ENCODE measurements at places on chromosomes 1 and 21.

- DNase-seq = no peak
Observed at GRCh38 chr1:150559656-150560010, 10.4 kb downstream of the ADAMTSL4 start.

GRCh38 chr1:170800812-170801211 is 134.5 kb upstream of the MROH9 start:
- DNase-seq = no peak

- no peak for DNase-seq
Observed at GRCh38 chr1:241775021-241775420, 73.0 kb upstream of the EXO1 start.

GRCh38 chr1:234488054-234489006 is 9.4 kb upstream of the TARBP1 start:
- DNase-seq = no peak
